NCI-H2081 (cell line): ENCODE measurements at places on chromosomes 12 and 14.

GRCh38 chr12:26121323-26122060, 3.3 kb downstream of the BHLHE41 start:
- DNase-seq = no peak

DNA sequence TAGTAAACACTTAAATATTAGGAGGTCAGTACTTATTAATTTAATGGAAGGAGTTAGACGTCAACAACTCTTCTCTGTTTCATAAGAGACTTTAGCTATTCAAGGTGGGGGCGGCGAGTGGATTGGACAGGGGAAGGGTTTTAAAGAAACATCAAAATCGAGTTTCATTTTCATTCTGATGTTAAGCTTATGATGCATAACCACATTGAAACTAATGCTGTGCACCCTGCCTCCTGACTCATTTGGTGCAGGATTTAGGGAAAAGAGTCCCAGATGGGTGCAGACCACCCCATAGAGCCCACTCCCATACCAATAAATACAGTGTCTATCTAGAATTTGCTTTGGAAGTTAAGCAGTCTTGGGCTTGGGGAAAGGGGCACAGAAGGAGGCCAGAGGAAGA, 7.4 kb downstream of the ZBTB39 start:
- no peak for DNase-seq

DNA sequence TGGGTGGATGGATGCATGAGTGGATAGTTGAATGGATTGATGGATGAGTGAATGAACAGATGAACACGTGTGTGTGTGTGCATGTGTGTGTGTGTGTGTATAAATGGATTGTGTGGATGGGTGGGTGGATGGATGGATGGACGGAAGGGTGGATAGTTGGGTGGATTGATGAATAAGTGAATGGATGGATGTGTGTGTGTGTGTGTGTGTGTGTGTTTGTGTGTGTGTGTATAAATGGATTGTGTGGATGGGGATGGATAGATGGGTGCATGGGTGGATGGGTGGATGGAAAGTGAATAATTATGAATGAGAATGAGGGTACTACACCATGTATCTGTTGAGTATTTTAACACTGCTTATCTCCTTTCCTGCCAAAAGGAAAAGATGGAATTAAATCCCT, 986 bp downstream of the KRT77 start:
- DNase-seq = no peak

DNA sequence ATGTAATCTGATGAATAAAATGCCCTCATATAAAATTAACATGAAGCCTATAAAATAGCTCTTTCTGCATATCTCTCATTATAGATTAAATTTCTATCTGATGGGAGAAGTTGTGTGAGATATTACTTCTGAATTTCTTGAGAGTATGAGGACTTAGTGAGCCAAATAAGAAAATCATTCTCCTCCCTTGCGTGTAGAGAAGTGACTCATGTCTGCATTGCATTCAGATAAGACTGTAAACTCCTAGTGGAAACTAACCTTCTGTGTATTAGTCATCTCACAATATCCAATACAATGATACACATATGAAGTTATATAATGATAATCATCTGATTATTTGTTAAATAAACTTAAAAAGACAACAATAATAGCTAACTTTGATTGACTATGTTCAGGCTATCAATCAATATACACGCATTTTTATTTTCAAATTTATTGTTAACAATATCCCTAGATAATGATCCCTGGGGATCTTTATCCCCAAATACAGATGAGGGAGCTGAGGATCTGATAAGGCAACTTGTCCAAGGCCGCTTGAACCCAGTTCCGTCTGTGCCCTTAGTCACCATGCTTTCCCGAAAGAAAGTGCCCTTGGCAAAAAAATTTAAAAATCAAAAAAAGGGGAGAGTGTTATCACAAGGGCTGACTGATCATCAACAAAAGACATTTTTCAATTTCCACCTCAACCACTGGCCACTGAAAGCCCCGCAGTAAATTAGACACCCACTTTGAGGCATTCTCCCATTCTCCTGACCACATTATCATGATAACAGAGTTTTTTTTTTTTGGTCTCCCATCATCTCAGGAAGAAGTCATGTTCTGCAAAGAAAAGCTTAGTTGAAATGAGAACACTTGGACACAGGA, 189.2 kb upstream of the RASSF8 start:
- DNase-seq = no peak
